ENCODE measurements at places on chromosomes 1 and 21.

GRCh38 chr1:230054092-230054749 is 12.8 kb upstream of the GALNT2 start:
- DNase-seq: no peak

DNA sequence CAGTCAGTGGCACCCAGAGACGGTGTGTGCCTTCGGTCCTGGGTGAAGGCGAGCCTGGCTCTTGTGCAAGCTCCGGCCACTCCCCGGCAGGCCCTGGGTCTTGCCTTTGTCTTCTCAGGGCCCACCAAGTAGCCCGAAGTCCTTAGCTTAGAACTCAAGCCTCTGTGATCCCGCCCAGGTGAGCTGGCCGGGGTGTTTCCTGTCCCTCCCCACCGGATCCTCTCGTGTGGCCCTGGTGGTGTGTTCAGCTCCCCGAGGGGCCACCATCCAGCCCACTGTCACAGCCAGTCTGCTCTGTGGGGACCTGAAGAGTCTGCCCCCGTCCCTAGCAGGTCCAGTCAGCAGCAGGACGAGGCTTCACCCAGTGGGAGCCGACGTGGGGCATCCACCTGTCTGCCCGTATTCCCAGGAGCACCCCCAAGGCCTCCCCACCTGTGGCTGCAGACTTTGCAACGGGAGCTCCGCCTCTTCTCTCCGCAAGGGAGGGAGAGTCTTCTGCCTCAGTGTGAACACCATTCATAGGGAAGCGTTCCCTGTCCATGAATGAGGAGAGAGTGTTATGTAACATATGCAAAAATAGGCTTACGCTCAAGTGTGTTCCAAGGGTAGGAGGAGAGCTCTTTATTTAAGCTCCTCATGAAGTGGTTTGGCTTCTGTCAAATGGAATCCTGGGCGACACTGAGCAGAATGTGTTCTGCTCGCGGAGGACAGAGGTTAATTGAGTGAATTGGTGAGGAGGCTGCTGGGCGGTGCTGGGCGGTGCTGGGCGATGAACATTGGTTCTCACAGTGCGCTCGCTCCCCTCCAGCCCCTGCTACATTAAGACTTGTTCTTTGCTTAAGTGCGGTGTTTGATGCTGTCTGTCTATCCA is 108.9 kb downstream of the CRYAA start:
- no peak for DNase-seq

- DNase-seq: no peak
Observed at GRCh38 chr21:44920694-44921604, at the start of gene ITGB2. ITGB2 (minus strand) TSS chr21:44920899; CDS start chr21:44910782, 10,117 bp downstream.

- no peak for DNase-seq
Observed at GRCh38 chr1:62995173-62995572, 211.2 kb downstream of the ATG4C start.

GRCh38 chr1:175013445-175013844 is 9.8 kb downstream of the MRPS14 start:
- DNase-seq: no peak

GRCh38 chr21:36725793-36726386 is 27.0 kb downstream of the SIM2 start:
- no peak for DNase-seq

DNA sequence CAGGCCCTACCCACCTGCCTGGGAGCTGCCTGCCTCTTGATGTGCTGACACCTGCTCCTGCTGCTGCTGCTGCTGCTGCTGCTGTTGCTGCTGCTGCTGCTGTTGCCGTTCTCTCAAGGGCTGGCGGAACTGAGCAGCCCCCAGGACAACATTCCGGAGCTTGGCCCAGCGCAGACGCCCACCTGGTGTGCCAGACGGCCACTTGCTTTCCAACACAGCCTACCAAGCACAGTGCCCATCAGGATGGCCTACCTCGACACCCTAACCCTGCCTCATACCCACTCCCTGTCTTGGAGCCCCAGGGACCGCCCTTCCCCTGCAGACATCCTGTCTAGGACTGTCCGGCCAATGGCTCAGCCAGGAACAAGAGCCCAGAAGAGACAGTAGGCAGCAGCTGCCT is 11.8 kb downstream of the DENND4B start:
- DNase-seq: no peak

DNA sequence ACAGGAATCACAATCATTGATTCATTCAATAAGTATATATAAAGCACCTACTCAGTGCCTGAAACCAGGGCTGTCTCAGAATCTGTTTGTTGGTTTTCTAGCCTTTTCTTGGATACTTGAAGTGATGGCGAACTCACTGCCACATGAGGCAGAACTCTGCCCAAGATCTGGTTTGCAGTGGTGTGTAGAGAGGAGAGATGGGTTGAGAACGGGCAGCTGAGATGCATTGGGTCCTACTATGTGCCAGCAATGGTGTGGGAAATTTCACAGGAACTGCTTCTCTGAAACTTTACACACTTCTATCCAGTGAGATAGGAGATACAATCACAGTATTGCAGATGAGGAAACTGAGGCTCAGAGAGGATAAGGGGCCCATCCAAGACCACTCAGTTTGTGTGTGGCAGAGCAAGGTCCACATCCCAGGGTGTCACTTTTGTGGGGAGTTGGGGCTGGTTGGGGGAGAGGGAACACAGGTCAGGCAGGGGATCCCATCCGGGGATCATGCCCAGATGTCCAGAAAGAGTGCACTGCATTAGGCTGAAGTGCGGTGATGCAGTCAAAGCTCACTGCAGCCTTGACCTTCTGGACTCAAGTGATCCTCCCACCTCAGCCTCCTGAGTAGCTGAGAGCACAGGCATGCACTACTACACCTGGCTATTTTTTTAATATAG is 83.7 kb upstream of the IFFO2 start:
- DNase-seq: no peak

DNA sequence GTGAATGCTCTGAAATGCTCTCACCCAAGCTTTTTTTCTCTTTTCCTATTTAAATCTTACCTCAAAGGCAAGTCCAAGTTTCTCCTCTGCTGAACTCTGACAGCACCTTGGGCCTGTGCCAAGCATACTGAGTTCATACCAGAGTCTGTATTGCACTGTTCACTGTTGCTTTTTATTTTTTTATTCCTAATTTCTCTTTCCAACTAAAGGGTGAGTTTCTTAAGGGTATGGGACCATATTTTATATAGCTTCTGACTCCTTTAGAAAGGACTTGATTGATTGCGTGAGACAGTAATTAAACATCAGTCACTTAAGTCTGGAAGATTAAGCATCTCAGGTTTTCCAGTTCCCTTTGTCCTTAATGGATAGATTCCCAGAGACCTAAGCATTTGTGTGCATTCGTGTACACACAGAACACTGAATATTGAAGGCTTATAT is 69.9 kb downstream of the CACHD1 start:
- peak; percentile 37 for DNase-seq

- no peak for DNase-seq
Observed at GRCh38 chr1:208189183-208189582, 55.0 kb downstream of the PLXNA2 start.

GRCh38 chr1:15352128-15352957 is 57.3 kb upstream of the EFHD2 start:
- peak; percentile 89 for DNase-seq

GRCh38 chr1:76330991-76331603 is 256.6 kb downstream of the ST6GALNAC3 start:
- DNase-seq: peak; percentile 77

DNA sequence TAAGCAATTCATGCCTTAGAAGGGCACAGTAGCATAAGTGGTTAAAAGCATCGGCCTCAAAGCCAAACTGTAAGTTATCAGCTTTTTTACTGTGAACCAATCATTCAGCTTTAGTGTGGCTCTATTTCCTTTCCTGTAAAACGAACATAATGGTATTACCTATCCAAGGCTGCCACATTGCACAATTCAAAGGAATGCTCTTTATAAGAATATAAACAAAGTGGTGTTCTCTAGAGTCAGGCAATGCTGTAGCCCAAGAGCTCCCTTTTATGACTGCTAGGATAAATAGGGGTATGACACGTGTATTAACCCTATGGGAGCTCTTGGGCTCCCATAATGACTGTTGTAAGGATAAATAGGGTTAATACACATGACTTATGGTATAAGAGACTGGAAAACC is 25.4 kb downstream of the INTS7 start:
- DNase-seq: no peak

GRCh38 chr21:45162809-45163208 is 88.4 kb downstream of the ADARB1 start:
- DNase-seq: no peak

DNA sequence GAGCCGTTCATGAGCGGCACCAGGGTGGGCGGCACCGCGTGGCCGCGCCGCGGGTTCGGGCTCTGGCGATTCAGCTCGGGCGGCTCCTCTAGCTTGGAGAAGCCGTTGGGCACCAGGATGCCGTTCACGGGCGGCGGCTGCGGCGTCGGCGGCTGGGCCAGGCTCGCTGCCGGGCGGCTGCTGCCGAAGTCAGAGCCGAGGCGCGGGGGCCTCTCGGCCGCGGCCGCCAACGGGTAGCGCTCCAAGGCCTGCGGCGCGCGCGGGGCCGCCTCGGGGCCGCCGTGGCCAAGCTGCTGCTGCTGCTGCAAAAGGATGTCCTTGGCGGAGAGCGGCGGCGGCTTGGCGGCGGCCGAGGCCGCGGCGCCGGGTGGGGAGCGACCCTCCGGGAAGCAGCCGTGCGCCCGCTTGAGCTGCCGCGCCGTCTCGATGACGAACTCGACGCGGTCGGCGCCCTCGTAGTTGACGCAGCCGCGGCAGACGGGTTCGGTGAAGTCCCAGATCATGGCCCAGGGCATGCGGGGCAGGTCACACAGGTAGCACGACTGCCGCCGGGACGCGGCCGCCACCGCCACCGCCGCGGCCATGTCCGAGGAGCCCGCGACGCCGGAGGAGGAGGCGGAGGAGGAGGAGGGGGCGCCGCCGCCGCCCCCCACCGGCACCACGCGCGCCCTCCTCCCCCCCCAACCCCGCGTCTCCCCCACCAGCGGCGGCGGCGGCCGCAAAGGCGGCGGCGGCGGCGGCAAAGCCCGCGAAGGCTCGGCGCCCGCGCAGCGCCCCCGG is 877 bp downstream of the IRF2BP2 start:
- peak; percentile 48 for DNase-seq

- DNase-seq: peak; percentile 52
Observed at GRCh38 chr1:12208764-12209494, 20.9 kb upstream of the VPS13D start.

GRCh38 chr1:46406881-46407608 is 12.9 kb downstream of the FAAH start:
- DNase-seq: no peak

DNA sequence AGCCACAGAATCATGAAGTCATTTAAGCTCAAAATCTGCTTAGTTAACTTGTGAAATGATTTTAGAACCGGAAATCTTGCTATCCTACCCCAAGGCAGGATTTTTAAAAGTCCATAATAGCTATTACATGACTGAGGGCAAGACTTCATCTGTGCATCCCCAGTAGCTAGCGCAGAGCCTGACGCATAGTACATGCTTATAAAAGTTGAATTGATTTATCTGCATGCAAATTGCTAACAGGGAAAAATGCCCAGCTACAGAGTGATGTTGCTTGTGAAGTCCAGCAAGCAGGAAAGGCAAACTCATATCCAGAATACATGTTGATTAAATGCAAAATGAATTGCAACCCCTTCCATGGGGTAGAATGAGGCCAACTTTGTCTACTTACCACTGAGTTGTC is 8.1 kb upstream of the MAP1LC3C start:
- DNase-seq: no peak

GRCh38 chr1:232501854-232502253 is 128.1 kb downstream of the SIPA1L2 start:
- no peak for DNase-seq

DNA sequence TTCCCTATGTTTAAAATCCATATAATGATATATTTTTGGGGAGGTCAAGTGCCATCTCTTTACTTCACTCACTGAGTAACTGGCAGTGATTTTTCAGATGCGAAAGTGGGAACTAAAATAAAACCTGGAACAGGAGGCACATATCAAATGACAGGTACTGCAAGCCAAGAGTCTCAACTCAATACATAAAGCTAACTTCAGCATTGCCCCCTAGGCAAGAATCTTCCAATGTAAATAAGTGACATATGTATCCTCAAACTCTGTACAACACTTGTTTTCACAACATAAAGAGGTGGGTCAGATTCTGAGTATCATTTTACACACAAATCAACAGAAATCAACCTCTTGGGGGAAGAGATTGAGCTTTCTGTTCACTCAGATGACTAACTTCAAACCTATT is 18.1 kb downstream of the DCAF8 start:
- DNase-seq: no peak

- DNase-seq: no peak
Observed at GRCh38 chr21:19228226-19228625, 824.6 kb upstream of the TMPRSS15 start.

- no peak for DNase-seq
Observed at GRCh38 chr1:70415882-70416281, 4.8 kb downstream of the CTH start.

Measured in HCEC 1CT (cell line).